ENCODE measurements at places on chromosomes 12 and 14.

DNA sequence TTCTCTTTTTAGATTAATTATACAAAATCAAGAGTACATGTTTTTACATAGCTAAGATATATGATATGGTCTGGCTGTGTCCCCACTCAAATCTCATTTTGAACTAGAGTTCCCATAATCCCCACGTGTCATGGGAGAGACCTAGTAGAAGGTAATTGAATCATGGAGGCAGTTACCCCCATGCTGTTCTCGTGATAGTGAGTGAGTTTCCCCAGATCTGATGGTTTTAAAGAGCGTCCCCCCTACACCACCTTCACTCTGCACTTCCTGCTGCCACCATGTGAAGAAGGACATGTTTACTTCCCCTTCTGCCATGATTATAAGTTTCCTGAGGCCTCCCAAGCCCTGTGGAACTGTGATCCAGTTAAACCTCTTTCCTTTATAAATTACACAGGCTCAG, 21.4 kb upstream of the DRAM1 start:
- DNase-seq: no peak

DNA sequence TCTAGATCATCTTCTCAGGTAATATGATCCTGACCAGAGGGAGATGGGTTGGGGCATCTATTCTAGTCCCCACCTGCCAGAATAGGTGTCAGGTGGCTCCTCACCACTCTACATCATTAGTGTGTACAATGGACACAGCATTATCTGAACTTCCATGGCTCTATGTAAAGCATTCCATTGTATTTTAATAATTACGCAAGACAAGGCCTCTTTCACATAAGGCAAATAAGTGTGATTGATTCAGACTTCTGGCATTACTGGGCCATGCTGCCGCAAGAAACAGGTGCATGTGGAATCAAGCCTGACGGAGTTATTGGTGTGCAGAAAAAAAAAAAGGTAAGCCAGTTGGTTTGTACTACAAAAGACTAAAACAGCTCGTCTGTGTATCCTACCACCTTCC, 3.1 kb upstream of the DDHD1 start:
- DNase-seq: no peak

- DNase-seq: no peak
Measured at GRCh38 chr14:82667006-82667405, 1133.4 kb upstream of the SEL1L start.

DNA sequence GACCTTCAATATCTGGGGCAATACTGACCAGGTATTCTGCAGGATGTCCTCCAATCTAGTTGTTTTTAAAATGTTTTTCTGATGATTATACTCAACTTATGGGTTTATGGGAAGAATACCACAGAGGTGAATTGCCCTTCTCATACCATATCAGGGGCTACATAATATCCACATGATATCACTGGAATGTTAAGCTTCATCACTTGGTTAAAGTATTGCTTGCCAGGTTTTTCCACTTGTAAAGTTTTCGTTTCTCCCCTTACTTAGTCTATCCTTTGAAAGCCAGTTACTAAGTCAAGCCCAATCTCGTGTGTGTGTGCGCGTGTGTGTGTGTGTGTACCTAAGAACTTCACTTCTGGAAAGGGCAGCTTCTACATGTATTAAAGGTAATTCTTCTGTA, 980.9 kb upstream of the FBXO33 start:
- no peak for DNase-seq

GRCh38 chr12:64714551-64714968, 44.6 kb downstream of the GNS start:
- DNase-seq: no peak

- DNase-seq: no peak
Measured at GRCh38 chr12:26135571-26135970, 10.7 kb upstream of the BHLHE41 start.
